ENCODE measurements at places on chromosomes 6 and 20. TPM values are rescaled to one million over a fixed set of nuclear protein-coding genes. Genes with fewer than 3 reads are reported as not detected.
A peak's percentile ranks its signal among the peaks of the same experiment; 100 is the strongest.

The CCM2L gene
- not detected for total RNA-seq

The BCAS4 gene
- total RNA-seq: 33.7 TPM

DNA sequence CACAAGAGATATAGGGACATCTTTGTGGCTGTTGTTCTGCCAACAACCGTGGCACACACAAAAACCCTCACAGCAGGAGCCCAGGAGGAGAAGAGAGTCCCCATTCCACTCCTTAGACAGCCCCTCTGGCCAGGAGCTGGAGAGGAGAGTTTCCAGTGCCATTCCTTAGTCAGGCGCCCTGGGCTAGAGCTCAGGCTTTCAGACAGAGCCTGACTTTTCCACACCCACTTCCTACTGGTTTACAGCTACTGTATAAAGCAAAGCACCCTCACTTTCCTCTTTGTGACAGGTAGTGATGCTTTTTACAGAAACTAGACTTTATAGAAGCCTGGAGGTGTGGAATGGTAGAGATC, 145.9 kb downstream of the SYCP2 start:
- no peaks in the 10 kb centered on the region for H3K27me3 ChIP-seq
- H3K27ac ChIP-seq: no peak overlapping the region
- no peak for DNase-seq

- no peaks in the 10 kb centered on the region for H3K27me3 ChIP-seq
- no peaks in the 10 kb centered on the region for H3K4me1 ChIP-seq
- no peaks in the 10 kb centered on the region for H3K36me3 ChIP-seq
- no peak overlapping the region for H3K27ac ChIP-seq
- DNase-seq: peak; percentile 41
Observed at GRCh38 chr6:20182926-20183521, 29.2 kb downstream of the MBOAT1 start.

DNA sequence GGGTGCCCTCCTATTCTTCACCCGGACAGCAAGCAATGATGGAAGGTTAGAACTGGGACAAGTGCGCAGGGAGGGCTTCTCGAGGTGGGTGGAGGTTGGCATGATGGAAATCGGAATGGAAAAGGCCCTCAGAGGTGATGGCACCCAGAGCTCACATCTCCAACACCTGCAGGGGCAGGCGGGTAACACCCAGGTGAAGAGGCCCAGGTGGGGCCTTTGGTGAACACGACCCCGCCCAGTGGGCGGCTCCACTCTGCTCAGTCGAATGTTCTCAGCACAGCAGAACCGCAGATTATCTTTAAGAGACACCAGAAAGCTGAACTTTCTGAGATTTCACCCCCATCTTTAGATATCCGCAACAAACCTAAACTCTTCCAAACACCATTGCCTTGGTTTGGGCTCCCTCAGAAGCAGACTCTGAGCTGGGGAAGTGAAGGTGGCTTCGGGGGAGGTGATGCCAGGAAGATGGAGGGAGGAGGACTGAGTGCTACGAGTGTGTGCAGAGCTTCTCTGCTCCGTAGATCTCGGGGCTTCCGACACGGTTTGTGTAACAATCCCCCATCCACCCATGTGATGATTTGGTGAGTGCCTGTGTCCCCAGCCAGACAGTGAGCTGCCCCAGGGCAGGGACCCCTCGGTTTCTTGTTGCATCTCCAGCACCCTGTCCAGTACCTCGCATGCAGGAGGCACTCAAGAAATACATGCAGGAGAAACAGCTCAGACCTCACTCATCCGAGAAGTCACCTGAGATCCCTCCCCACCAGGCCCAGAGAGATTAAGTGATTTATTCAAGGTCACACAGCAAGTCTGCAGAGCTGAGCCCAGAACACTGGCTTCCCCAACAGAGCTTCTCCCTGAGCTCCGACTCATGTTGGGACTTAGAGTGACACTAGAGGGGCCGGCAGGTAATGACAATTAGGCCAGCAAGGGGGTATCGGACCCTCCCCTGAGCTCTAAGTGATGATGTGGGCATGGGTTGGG, 45.4 kb downstream of the BPIFB1 start:
- peaks cover 13% of the 10 kb centered on the region for H3K27me3 ChIP-seq
- no peak for DNase-seq
- no peaks in the 10 kb centered on the region for H3K4me1 ChIP-seq
- no peak overlapping the region for H3K4me3 ChIP-seq

GRCh38 chr6:106125925-106126435, 39.8 kb downstream of the PRDM1 start:
- H3K36me3 ChIP-seq: no peaks in the 10 kb centered on the region
- H3K27ac ChIP-seq: no peak overlapping the region
- no peaks in the 10 kb centered on the region for H3K27me3 ChIP-seq
- no peak overlapping the region for H3K4me3 ChIP-seq
- DNase-seq: peak; percentile 50

DNA sequence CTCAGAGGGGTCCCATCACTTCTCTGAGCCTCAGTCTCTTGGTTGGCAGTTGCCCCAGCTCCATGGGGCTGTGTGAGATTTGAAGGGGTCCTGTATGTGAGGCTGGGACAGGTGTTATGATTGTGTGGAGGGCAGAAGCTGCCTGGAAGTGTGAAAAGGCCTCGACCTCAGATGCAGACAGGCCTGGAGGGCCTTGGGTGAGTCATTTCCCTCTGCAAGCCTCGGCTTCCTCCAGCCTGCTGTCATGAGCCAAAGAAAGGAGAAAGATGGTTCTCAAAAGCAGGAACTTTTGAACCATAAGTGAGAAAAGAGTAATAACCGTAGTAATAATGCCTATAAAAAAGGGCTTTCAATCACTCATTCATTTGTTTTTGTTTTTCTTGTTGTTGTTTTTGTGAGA, 37.5 kb downstream of the SNAI1 start:
- H3K36me3 ChIP-seq: no peaks in the 10 kb centered on the region
- no peak overlapping the region for H3K4me3 ChIP-seq
- no peaks in the 10 kb centered on the region for H3K4me1 ChIP-seq
- no peak overlapping the region for H3K27ac ChIP-seq

Data from fibroblast of lung (primary cell).